Type B pancreatic cell (in vitro differentiated cells): ENCODE measurements at places on chromosomes 6 and 20.

DNA sequence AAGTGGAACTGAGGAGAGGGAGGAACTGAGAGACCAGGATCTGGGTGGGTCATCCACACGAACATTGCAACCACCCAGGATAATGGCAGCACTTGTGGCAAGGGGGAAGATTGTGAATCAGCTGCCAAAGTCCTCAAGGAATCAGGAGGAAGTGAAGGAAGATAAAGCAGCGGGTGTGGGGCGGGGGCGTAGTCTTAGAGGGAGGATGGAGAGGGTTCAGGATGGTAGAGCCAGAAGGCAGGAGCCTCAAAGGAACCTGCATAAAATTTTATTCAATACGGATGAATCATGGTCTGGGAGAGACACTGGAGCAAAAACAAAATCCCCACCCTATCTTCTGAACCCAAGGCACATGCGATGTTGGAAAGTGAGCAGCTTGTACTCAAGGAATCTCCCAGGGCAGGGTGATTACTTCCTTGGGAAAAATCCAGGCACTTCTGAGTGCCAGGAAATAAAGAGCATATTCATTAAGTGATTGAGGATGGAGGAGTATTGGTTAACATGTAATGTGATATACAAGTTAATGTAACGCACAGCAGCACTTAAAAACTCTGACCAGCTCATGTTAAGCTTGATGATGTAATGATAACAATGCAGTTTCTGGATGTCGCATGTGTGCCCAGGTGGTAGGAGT lies 82.0 kb upstream of the B3GAT2 start:
- no peak for DNase-seq

DNA sequence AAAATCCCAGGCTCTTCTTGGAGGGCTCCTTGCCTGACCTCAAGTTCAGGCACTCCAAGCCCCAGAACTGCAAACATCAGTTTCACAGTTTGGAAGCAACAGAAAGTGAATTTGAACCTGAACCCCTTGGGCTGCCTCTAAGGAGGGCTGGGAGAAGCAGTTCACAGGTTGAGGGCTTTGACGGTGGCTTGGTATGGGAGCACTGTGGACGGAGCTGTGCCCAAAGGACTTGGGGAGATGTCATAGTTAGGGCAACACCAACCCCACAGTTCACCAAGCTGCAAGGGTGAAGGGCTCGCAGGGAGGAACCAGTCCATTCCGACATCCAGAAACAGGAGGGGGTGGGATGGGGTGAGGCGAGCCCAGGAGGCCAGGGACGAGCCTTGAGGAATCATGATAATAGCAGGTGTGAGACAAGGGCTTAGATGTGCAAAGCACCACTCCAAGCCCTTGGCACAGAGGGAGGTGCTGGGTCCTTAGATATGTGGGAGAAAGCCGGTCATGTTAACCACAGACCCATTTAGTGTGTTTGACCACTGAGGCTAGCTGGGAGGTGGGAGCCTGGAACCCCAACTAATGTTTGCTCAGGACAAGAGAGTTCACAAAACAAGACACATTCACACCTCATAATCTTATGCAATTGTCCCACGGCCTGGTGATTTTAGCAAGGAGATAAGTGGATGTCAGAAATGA lies 4.3 kb downstream of the CEBPB start:
- no peak for DNase-seq

- no peak for DNase-seq
Observed at GRCh38 chr20:8943631-8944030, 125.3 kb upstream of the PLCB4 start.

GRCh38 chr6:153145591-153145990 lies 14.5 kb upstream of the RGS17 start:
- DNase-seq: no peak

GRCh38 chr20:8633366-8633765 lies 435.5 kb upstream of the PLCB4 start:
- DNase-seq: no peak
